Occipital lobe (tissue), 3 donors: ENCODE measurements at places on chromosomes 5 and 9. TPM values are rescaled to one million over a fixed set of nuclear protein-coding genes. Genes with fewer than 3 reads are reported as not detected.

The PRRX2 gene
- 0.16 TPM for total RNA-seq

The ORM1 gene
- total RNA-seq = not detected

The IFNK gene
- not detected for total RNA-seq

The TMEM203 gene
- total RNA-seq = 42.9 TPM

The HTR1A gene
- 18.2 TPM for total RNA-seq

The SOHLH1 gene
- total RNA-seq = not detected
